ENCODE measurements at places on chromosomes 12 and 14.

GRCh38 chr12:117180758-117181467 lies 9.4 kb downstream of the FBXO21 start:
- no peak for DNase-seq

DNA sequence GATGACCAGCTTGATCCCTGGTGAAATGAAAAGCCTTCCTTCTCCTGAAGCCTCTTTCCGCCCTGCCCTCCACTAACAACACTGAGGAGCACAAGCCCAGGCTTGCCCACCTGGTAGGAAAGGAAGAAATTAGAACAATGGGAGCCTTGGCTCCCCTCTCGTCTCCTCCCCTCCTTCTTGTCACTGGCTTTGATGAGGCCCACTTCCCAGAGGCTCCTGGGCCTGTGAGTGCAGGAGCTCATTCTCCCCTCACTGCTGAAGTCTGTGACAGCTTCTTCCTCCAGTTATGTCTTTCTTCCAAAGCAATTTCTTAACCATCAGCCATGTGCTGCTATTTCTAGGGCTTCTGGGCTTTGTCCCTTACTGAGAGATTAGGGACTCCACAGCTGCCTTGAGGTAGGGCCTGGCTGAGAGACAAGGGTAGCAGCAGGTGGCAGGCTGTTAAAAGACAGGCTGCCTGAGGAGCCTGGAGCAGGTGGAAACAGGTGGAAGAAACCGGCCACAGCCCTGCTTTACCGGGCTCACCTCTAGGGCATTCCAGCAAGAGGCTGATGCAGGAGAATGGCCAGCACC lies 53.6 kb upstream of the SRSF5 start:
- no peak for DNase-seq

DNA sequence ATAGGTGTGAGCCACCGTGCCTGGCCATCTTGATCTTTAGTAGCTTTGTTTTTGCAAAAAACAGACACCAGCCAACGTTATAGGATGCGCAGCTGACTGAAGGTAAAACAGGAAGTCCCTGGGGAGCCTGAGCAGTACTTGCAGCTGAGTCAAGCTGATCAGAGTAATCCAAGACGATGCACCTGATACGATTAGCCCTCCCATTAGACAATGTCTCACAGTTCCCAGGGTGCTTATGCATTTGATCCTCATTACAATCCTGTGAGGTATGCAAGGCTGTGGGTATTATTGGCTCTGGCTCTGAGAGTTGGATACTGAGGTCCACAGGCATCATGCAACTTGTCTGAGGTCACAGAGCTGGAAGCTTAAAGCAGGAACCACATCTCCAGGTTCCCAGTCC lies 8.1 kb downstream of the KRT18 start:
- DNase-seq, result no peak

GRCh38 chr12:57046947-57047890 lies 2.7 kb downstream of the MYO1A start:
- no peak for DNase-seq

- no peak for DNase-seq
These were observed 34.7 kb upstream of the C12orf42 start for GRCh38 chr12:103530307-103531066.

DNA sequence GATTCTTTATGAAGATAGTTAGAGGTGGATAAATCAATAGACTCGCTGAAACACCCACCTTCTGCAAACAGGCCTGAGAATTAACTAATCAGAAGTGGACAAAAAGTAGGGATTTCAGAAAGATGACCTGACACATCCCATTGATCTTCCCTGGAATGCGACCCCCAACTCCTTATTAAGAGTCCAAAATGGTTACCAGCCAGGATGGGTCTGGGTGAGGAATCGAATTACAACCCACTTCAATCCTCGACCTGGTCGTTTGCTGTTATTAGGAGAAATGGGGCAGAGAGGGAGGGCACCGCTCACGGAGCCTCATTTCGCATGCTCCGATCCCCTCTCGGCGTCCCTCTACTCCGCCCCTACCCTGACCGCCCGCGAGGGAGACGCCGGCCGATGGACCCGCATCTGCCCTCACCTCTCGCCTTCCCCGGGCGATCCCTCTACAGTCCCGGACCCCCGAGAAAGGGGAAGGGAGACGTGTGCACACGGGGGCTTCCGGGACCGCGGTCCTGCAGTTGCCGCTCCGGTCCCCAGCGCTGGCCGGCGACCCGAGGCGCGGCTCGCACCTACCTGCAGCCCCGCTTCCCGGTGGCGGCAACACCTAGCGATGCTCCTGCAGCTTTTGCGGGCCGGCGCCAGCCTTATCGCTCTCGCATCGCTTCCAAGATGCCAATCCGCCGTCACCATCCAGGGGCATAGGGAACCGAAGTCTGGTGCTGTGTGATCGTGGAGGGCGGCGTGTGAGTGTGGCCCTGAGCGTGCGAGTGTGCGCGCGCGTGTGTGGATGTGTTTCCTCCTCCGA lies 69.3 kb upstream of the USP15 start:
- no peak for DNase-seq

DNA sequence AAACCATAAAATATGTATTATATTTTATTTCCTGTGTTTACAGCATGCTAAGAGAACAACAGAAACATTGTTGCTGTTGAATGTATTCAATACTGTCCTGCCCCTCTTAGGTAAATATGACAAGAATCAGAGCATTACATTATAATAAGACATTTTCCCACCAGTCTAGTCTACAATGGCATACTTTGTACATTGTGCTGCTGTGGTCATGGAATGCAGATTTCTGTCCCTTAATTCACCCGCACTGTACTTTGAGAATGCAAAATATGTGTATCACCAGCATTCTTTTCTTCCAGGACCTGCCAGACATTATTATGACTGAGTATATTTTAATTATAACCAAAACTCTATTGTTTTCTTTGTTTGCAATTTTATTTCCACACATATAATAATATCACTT lies 16.5 kb upstream of the OR10AD1 start:
- DNase-seq, result no peak

DNA sequence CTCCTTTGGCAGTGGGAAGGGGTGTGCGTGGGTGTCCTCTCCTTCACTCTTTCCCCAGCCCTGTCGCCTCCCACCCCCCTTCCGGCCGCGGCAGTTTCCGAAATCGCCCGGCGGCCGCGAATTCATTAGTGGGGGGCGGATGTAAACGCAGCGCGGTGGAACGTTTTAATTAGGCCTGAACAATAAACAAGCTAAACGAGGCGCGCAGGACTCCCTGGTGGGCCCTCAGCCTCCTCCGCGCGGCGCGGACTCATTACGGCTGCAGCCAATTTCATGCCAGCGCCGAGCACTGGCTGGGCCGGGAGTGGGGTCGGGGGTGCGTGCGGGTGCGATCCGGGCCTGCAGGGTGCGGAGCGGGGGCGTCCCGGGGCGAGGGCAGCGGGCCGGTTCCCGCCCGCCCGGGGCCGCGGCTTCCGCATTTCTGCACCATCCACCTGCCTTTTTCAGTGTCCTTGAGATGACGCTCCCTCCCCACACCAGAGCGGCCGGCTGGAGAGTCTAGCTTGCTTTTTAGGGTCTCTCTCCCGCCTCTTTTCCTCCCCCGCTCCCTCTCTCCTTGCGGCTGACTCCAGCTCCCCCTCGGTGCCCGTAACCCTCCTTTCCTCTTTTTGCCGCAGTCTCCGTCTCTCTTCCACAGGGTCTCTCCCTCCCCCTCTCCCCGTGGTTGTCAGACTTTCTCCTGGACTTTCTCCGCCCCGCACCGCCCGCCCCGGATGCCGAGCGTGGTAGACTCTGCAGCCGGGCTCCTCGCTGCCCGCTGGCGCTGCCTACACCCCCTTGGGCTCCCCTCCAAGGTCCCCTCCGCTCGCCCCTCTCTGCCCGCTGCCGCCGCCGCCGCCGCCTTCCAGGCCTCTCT lies at the start of gene CISTR:
Gene CISTR, minus strand, starts transcription at position 644 of the 856 bp plus-strand sequence.
- no peak for DNase-seq

- DNase-seq, result no peak
These were observed 37.6 kb downstream of the CACNA2D4 start for GRCh38 chr12:1880876-1881275.

DNA sequence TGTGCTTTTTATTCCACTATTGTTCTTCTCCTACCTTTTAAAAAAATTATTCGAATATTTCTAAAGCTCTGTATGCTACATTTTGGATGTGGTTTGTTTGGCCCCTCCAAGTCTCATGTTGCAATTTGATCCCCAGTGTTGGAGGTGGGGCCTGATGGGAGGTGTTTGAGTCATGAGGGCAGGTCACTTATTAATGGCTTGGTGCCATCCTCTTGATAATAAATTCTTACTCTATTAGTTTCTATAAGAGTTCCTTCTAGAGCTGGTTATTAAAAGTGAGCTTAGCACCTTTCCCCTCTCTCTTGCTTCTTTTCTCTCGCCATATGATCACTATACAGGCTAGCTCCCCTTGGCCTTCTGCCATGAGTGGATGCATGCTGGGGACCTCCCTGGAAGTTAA lies 445.6 kb upstream of the PDE3A start:
- DNase-seq, result no peak

DNA sequence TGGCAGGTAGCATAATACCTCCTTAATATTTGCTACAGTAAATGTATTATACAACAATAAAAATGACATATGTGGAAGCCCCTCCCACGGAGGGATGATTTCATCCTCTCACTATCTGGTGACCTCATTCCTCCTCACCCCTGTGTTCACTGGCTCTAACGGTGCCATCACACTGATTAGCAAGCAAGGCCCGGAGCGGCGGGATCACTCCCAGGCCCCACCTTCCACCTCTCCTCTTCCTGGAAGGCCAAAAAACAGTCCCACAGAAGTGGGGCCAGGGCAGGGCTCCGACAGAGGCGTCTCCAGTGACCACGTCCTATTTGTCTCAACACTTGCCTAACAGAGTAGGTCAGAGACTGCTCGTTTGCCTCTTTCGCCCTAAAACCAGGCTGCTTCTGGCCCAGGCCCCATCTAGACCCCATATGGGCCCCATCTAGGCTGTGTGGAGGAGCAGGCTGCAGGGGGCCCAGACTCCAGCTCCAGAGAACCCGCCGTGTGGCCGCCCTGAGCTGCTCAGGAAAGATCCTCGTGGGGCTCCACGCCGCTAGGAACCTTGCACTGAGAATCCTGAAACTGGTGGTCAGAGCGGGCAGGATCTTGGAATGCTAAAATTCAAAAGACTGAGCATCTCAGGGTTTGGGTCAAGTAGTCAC lies 3.7 kb downstream of the SELPLG start:
- DNase-seq, result no peak

DNA sequence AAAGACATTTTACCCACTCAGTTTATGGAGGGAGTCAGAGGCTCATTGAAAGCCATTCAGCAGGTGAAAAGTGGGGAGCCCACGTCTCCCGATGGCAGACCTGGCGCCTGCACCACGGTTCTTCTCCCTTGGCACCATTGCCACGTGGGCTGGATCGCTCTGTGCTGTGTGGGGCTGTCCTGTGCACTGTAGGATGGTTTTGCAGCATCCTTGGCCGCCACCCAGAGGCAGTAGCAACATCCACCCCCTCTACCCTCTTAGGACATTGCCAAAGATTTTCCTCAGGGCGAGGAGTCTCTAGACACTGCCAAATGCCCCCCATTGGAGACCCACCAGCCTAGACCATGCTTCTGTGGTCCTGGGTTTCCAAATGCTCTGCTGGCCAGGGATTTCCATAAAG lies 60.2 kb downstream of the SYNE3 start:
- DNase-seq, result no peak

DNA sequence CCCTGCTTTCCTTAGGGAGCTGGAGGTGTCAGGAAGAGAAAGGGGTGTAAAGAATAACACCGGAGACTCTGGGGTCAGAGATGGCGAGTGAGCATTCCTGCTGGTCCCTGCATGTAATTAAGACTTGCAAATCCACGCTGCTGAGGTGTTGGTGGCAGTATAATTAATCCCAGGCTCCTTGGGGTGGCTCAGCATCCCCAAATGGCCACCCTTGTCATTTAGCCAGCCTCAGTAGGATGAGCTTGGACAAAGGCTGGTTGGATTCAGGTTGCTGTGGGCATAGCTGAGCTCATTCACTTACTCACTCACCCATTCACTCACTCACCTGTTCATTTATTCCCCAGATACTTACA lies 174.4 kb upstream of the RPH3A start:
- DNase-seq, result no peak

DNA sequence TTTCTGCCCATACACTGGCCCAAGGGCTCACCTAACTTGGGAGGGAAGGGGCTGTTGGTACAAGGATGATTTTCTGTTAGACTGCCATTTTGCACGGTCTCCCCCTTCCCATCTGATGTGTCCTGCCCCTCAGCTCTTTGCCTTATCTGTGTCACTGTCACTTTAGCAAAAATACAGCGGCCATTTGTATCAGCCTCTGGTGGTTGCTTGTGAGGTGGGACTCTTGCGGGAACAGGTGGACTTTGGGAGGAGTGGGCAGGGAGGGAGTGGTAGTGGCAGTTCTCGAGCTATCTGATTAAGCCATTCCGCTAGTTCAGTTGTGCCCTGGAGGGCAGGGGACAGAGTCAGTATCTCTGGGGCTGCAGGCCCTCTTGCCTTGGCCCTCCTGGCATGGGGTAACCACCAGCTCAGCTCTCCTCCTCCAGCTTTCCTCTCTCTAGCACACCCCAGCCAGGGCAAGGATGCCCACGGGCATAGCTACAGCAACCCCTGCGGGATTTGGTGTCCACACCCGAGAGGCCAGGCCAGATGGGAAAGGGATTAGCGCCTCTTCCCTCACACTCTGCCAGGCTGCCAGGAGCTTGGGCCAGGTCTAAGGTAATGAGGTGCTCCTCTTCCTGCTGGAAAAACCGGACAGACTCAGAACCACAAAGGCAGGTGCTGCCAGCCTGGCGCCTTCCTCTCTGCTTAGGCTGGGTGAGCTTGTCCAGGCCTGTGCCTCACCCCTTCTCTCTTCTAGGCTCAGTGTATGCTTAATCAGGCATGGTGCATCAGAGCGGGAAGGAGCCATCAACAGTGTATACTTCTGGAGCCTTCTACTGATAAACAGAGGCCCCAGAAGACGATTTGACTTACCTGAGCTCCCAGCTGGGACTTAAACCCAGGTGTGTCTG lies 8.7 kb downstream of the SLC48A1 start:
- DNase-seq, result no peak

GRCh38 chr12:76813265-76813664 lies 49.4 kb downstream of the ZDHHC17 start:
- no peak for DNase-seq

- no peak for DNase-seq
These were observed 17.1 kb downstream of the HNRNPC start for GRCh38 chr14:21252149-21252548.

DNA sequence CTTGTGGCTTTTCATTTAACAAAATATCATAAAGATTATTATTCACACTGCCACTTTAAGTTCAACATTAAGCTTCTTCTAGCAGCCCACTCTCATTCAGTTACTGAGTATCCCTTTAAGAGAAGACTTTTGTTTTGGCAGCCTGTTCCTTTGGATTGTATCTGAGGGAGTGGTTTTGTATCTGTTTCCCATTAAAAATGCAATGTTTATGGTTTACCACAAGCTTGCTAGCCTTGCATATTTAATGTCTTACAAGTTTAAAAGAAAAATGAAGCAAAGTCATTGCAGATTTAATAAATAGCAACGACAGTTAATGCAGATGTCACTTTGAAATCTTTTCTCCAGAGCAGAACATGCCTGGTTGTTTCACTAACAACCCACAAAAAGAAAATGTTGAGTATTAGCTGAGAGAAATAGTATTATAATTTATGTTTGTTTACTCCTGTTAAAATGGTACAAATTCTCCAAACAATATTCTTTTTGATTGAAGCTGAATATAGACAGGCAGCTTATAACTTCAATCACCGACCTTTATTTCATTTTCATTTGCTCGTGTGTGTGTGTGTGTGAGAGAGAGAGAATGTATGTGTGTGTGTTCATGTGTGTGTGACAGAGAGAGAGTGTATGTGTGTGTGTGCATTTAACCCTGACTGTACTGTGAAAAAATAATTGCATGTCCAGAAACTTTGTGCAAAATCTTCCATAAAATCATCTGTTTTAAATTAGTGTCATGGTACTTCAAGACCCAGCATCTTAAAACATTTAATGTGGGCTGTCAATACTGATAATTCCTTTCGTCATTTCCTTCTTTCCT lies 1.8 kb downstream of the DCN start:
- no peak for DNase-seq

All from kidney epithelial cell (primary cell).